ENCODE measurements at places on chromosomes 7 and 10.

DNA sequence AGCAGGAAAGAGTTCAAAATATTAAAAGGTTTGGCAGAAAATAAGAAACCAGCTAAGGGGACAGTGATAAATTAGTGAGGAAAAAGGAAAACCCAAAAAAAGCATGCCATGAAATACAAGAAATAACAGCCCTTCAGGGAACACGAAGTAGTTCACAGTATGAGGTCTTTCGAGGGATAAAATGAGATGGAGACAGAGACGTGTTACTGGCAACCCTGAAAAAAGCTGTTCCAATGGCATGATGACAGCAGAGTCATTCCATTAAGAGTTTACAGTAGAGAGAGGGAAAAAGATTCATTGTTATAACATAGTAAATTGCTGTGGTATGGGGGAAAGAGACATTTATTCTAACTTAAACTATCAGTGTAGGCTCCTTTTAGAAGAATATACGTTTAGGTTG is 391.2 kb downstream of the ANKRD7 start:
- DNase-seq, result no peak

- DNase-seq, result no peak
Measured at GRCh38 chr7:148492157-148492860, 98.3 kb upstream of the C7orf33 start.

- no peak for DNase-seq
Measured at GRCh38 chr7:11450281-11450680, 381.7 kb downstream of the THSD7A start.

- DNase-seq, result no peak
Measured at GRCh38 chr10:116260599-116260998, 12.4 kb downstream of the GFRA1 start.

Data from stimulated activated CD4-positive, alpha-beta T cell treated with anti-CD3 and anti-CD28 coated beads, Interleukin-4, amount 100 ng/mL, for 1 hour (primary cell).